ENCODE measurements at places on chromosomes 2 and 18. TPM values are rescaled to one million over a fixed set of nuclear protein-coding genes. Genes with fewer than 3 reads are reported as not detected.

Gene TUBA3D
- not detected for total RNA-seq

Gene FBXO15
- total RNA-seq = 4.8 TPM

Gene HADHA
- 83.8 TPM for total RNA-seq

Gene CRYGB
- not detected for total RNA-seq

Gene ZNF892
- total RNA-seq = 5.7 TPM

Gene ZNF385B
- not detected for total RNA-seq

Gene CRYGA
- not detected for total RNA-seq

Gene LYPD6B
- not detected for total RNA-seq

Gene SERPINB5
- not detected for total RNA-seq

Gene C1GALT1C1L
- total RNA-seq = not detected

Gene ITGA4
- 172 TPM for total RNA-seq

Gene ADD2
- total RNA-seq = 7.3 TPM

Gene ASXL2
- 29.2 TPM for total RNA-seq

Gene ABCB11
- total RNA-seq = not detected

Gene SLC11A1
- total RNA-seq = 1.9 TPM

Gene GPR35
- total RNA-seq = 8.4 TPM

Gene LOXHD1
- total RNA-seq = 0.12 TPM

Gene VAPA
- 123 TPM for total RNA-seq

Gene MC2R
- total RNA-seq = not detected

Gene ACMSD
- not detected for total RNA-seq

Gene TRIM43
- total RNA-seq = not detected

Gene PIKFYVE
- 36.5 TPM for total RNA-seq

Gene SERPINB11
- not detected for total RNA-seq

Gene IMPA2
- 5.3 TPM for total RNA-seq

Gene RTP5
- 0.54 TPM for total RNA-seq

Gene RABL2A
- total RNA-seq = 26.2 TPM

Gene GALR1
- total RNA-seq = not detected

Gene LYG1
- total RNA-seq = 2.9 TPM

Gene PGAP1
- 48.4 TPM for total RNA-seq

Gene SLC23A3
- 1.0 TPM for total RNA-seq

Gene TCF4
- total RNA-seq = 2.4 TPM

Gene KANSL1L
- total RNA-seq = 22.9 TPM

Gene MALL
- total RNA-seq = not detected

Gene WDPCP
- total RNA-seq = 19.2 TPM

Gene LONRF2
- total RNA-seq = not detected

Gene RESP18
- not detected for total RNA-seq

Gene GDF7
- 0.03 TPM for total RNA-seq

Gene BMP10
- total RNA-seq = not detected

Gene UGT1A3
- total RNA-seq = not detected

Gene SERPINB13
- not detected for total RNA-seq

Gene ERBB4
- not detected for total RNA-seq

Gene NETO1
- not detected for total RNA-seq

Gene NPAS2
- 3.8 TPM for total RNA-seq

Gene SCN2A
- not detected for total RNA-seq

Gene BOLL
- total RNA-seq = not detected

Gene GKN1
- not detected for total RNA-seq

Gene TXNL1
- total RNA-seq = 42.8 TPM

Gene SPP2
- not detected for total RNA-seq

Gene ALKAL2
- 0.49 TPM for total RNA-seq

Gene FER1L5
- total RNA-seq = not detected

Gene IL36G
- total RNA-seq = not detected

Gene RUFY4
- 6.8 TPM for total RNA-seq

Gene CFAP53
- total RNA-seq = 1.8 TPM

Gene INHBB
- not detected for total RNA-seq

Gene ACVR1C
- total RNA-seq = 8.9 TPM

Gene IL1R1
- total RNA-seq = 1.5 TPM

Gene IL1F10
- not detected for total RNA-seq

Gene FHL2
- 0.19 TPM for total RNA-seq

Data from naive thymus-derived CD4-positive, alpha-beta T cell (primary cell).